Occipital lobe (tissue), 3 donors: ENCODE measurements at places on chromosomes 11 and 22. TPM values are rescaled to one million over a fixed set of nuclear protein-coding genes. Genes with fewer than 3 reads are reported as not detected.

EP300 gene
- 68.9 TPM for total RNA-seq

LAYN gene
- total RNA-seq: 4.4 TPM

- DNase-seq: no peak
Measured at GRCh38 chr22:45071618-45072017, 61.8 kb upstream of the PHF21B start.

GRCh38 chr22:29581799-29582198, 886 bp upstream of the NIPSNAP1 start:
- DNase-seq: no peak

GRCh38 chr11:129234978-129235377, 42.9 kb upstream of the ARHGAP32 start:
- DNase-seq: no peak
